Activated CD8-positive, alpha-beta memory T cell treated with anti-CD3 and anti-CD28 coated beads for 4 hours (primary cell): ENCODE measurements at places on chromosomes 4 and X.

GRCh38 chr4:145034727-145035211, 63.2 kb downstream of the ANAPC10 start:
- DNase-seq = no peak

DNA sequence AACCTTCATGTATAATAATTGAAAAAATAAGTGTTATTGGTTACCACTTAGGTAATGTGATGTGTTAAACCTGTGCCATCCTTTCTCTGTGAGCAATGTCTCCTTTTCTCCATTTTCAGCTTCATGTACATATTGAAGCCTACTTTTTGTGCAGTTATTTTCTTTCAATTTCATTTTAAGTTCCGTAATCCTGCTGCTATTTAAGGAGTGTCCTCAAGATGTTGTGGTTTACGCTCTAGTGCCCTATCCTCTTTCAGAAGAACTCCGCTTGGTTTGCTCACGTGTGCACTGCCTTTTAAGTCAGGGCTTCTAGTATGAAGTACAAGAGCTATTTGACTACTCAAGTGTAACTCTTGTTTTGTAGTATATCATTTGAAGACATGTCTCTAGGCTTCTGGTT, 2253.2 kb upstream of the TENM3 start:
- no peak for DNase-seq

- DNase-seq = no peak
These were observed 120.6 kb downstream of the REELD1 start for GRCh38 chr4:146334862-146335449.

DNA sequence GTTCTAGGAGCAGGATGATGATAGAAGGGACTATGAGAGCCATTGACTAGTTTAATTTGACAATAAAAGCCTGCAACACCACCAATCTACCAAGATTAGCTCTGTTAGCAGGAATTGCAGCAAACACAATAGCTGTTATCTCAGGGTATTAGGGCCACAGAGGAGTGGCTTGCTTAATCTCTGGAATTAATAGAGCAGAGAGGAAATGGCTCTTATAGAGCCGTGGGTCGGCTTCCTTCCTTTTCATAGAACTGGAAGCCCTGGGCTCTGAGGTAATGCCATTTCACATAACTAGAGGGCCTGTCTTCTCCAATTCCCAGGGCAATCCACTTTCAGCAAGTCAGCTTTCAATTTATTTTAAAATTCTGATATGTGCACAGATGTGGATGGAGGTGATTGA, 83.0 kb downstream of the MAMLD1 start:
- DNase-seq = no peak

- DNase-seq = no peak
These were observed 1191.0 kb upstream of the AGA start for GRCh38 chr4:178633263-178633662.

DNA sequence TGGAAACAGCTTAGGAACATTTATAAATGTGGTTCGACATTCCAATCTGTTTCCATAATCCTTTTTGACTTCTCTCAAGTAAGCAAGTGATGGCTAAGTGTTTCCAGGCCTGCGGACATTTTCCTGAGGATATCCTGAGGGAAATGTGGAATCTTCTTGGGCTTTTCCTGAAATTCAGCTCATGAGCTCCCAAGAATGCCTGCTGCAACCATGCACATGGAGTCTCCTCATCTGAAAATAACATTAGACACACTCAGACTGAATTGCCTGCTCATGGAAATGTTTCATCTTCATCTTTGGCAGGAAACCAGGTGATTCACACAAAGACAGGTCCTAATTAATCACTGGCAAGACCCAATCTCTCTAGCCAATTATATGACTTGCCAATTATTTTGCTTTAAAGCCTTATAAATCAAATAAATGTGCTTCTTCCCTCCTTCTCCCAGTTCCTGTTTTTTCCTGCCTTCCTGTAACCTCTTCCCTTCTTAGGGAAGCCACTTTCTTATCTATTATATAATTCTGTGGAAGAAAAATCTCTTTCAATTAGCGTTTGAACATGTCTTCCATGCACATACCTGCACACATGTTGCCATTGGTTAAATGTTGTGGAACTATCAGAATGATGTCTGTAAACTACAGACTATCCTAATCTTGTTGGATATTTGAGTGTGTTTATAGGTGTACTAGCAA, 104.6 kb upstream of the MXRA5 start:
- DNase-seq = no peak

- DNase-seq = no peak
These were observed 93.5 kb downstream of the TNIP2 start for GRCh38 chr4:2662598-2662997.

DNA sequence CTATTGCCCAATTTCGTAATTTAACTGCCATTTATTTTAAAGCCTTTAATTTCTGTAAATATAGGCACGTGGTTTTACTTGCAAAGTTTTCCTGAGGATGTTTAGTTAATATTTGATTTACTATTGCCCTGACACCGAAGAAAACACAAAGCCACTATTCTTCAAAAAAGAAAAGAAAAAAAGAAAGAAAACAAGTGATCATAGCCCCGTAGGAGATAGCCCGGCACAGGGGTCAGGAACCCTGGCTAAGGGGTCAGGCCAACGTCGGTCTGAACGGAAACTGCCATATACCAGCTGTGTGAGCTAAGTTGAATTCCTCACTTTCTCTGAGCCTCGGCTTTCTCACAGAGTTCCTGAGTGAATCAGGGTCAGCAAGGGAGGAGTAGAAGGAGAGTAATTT, 17.7 kb upstream of the LAMP2 start:
- no peak for DNase-seq

DNA sequence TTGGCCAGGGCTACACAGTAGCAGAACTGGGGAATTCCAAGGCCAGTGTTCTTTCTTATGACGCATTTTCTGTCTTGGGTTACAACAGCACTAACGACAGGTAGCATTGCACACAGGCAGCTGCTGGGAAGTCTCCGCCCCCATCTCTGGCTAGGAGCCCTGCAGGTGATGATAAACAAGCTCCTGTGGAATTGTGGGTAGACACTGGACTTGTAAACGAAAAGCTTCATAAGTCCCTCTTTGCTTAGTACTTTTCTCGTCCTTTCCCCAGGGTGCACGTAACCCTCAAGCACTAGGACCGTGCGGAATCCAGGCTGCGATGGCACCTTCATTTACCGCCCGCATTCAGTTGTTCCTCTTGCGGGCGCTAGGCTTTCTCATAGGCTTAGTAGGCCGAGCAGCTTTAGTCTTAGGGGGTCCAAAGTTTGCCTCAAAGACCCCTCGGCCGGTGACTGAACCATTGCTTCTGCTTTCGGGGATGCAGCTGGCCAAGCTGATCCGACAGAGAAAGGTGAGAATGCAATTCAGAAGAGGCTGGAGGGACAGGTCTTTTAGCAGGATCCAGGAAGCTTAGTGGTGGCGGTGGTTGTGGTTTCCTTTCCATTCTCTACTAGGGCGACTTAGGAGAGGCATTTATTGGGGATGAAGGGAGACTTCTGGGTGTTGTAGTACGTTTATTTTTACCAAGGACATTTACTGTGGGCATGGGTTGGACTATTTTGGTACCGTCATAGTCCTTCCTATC, at the start of gene FAAH2:
Gene FAAH2 (plus strand): TSS at position 200 of the 745 bp plus-strand sequence. CDS start 120 bp downstream, at position 320.
- no peak for DNase-seq

DNA sequence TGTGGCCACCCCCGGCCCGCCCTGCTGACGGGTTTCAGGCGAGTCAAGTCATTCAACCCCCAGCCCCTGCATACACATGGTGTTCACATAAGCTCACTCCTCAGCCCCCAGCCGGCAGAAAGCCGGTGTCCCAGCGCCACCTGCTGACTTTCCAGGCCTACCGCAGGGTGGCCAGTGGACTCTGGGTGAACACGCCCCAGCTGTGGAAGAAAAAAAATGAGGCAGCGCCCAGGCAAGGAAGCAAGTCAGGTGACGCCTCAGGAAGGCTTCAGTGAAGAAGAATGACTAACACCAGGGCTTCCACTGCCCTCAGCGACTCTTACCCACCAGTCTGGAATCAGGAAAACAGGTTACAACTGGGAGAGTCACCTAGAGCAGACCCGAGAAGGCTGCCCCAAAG, 15.8 kb downstream of the BCAP31 start:
- no peak for DNase-seq

DNA sequence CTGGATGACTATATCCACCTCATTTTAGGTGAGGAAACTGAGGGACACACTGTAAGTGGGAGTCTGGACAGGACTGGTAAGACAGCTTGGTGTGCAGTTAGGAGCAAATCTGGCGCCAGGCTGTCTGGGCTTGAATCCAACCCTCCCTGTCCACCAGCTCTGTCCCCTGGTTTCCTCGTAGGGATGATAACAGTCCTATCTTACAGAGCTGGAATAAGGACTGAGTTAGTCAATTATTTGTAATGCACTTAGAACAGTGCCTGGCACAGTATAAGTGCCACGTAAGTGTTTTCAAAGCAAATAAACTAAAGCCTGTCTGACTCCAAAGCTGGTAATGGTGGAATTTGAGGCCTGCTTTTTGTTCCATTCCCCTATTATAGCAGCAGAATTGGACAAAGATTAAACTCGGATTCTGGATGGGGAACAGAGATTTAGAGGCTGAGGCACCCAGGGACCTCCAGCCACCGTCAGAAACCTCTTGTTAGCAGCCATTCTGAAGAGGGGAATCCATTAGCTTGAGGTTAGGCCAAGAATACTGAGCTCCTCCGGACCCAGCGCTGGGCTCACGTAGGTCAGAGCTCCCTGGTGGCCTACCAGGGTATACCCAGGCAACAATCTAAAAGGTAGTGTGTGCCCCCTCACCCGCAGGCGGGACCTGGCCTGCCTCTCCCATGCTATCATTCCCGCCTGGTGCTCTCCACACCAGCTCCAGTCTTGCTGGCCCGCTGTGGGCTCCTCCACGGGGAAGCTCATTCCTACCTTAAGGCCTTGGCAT, 102.1 kb downstream of the UCHL1 start:
- no peak for DNase-seq

GRCh38 chr4:163991298-163991865, 496.9 kb downstream of the TMA16 start:
- no peak for DNase-seq

DNA sequence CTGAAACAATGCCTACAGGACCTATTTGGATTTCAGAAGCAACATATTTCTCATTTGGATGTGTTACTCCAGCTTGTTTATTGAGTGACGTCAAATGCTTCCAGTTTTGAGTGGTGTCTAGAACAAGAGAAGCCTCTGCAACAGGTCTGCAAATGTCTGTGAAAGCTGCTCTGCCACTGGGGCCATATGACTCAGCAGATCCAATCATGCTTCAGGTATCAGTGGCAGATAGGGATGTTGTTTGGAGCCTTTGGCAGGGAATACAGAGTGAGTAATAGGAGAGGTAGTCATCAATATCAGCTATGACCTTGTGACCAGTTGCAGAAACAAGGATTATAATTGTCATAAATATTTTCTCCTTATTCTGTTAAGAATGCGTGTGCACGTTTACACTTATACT, 141.1 kb upstream of the ZXDA start:
- DNase-seq = no peak

GRCh38 chr4:144202081-144202480, 61.6 kb upstream of the GYPA start:
- DNase-seq = no peak

DNA sequence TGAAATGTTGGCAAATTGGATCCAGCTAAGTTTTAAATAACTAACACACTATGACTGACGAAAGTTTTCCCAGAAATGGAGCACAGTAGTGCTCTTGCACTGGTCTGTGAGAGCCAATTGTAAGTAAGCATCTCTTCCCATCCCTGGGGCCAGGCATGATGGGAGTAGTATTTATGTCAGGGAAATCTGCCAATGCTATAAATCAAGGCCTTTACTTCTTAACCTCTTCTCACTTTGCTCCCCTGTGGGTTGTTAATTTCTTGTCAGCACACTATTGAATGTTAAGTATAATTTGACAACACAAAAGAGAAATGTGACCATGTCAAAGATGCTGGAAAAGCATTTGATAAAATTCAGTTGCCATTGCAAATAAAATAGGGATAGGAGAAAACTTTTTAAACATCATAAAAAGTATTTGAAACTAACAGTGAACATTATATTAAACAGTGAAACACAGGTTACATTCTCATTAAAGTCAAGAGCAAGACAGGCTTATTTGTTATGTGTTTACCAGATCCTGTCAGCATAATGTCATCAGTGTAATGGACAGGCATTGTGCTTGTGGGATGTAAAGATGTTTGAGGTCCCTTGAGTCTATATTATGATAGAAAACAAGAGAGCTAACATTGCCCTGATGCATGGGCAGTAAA, 5.0 kb downstream of the F8A1 start:
- DNase-seq = no peak

- DNase-seq = no peak
These were observed 1.6 kb upstream of the ANTXR2 start for GRCh38 chr4:80074651-80075050.

DNA sequence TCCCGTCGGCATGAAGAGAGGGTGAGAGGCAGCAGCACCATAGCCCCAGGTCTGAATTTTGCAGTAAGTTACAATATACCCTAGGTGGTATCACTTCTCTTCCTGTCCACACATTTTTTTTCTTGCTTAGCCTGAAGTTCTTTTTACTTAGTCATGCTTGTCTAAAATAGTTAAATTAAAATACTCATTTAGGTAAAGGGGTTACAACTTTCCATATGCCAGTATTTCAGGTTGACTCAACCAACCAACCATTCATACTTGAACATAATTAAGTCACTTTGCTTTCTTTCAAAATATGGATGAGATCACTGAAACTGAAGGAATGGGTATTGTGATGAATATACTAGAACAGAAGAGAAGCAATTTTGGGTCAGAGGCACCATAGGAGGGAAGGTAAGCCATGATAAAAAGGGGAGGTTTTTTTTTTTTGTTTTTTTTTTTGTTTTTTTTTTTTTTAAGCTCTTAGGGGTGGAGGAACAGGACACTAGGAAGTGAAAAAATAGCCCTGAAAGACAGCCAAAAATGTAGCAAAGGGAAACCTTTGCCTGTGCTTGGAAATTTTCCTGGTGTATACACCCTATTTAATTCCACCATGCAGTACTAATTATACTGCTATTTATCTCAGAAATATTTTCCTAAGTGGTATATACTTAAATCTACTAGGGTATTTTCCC, 41.8 kb downstream of the RPS6KA3 start:
- DNase-seq = no peak

GRCh38 chrX:118062048-118062789, 54.4 kb downstream of the KLHL13 start:
- DNase-seq = no peak

- DNase-seq = no peak
These were observed 253.4 kb downstream of the EPHA5 start for GRCh38 chr4:65416891-65417290.

DNA sequence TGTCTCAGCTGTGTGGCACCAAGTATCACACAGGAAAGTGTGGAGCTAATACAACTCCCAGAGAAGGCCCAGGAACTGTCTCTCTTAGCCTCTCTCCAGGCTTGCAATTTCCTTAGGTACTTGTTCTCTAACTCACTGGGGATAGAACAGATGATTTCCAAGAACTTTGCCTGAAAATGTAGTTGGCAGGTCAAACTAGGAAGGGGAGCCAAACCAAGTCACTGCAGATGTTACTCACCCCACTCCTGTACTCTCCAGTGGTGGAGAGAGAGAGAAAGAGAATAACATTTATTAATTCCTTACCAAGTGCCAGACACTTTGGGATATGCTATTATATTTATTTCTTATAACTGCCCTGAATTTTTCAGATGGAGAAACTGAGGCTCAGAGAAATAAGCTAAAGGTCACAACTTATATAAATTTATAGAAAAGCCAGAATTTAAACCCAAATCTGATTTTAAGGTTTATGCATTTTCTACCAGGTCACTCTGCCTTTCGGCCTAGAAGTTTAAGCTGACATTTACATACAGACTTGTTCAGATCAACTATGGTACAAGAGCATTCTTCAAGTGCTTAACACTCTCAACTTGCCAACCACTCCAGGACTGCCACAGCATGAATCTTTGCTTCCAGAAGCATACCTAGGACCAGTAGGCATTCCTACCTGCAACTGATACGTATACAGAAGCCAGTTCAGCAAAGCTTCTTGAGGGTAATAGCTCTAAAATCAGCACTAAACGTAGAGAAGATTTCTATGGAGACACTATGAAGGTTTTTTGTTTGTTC, 248.6 kb upstream of the ETNPPL start:
- no peak for DNase-seq
